Progenitor cell of endocrine pancreas (in vitro differentiated cells): ENCODE measurements at places on chromosomes 7 and 10.

DNA sequence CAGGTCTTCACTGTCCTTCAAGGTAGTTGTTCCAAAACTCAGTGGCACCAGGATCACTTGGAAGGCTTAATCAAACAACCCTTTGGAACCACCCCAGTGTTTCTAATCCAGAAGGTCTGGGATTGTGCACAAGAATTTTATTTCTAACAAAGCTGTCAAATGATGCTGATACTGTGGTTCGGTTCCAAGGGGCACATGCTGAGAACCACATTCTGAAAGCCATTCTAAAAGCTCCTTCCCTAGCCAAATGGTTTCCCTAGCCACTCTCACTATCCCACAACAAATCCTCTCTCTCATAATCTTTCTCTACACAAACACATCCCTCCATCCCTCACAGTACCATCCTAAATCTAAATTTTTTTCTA, 52.1 kb downstream of the MACC1 start:
- DNase-seq = no peak

GRCh38 chr7:114765331-114766040, 156.4 kb upstream of the MDFIC start:
- DNase-seq = no peak

DNA sequence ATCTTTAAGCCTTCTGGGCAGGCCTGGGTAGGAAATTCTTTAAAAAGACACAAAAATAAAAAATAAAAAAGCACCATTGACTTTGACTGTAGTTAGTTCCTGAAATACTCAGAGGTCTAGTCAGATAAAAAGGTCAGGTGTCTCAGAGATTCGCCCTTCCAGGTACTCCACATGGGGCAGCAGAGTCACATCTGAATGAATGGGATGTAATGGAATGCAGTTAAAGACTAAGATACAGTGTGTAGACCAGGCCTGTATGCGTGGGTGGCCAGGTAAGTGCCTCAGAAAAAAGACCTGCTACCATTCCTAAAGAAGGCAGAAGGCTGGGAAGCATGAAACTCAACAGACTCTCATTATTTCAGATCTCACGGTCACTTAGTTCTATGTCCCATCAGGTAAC, 68.6 kb upstream of the SEM1 start:
- DNase-seq = no peak

DNA sequence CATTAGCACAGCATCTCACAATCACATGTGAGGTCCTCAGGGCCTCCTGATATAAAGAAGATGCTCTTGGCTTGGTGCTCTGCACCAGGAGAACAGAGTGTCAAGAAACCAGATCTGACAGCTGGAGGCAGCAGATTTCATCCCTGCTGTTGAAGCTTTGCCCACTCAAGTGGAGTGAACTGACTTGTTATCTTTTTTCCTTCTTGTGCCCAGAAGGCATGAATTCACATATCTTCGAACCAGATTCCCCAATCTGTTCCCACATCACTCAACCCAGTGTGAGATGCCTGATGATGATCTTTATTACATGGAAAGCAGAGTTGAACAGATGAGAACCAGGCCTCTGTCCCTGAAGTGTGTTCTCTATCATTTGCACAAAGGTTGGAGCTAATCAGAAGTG, 521.0 kb downstream of the SORCS1 start:
- no peak for DNase-seq

DNA sequence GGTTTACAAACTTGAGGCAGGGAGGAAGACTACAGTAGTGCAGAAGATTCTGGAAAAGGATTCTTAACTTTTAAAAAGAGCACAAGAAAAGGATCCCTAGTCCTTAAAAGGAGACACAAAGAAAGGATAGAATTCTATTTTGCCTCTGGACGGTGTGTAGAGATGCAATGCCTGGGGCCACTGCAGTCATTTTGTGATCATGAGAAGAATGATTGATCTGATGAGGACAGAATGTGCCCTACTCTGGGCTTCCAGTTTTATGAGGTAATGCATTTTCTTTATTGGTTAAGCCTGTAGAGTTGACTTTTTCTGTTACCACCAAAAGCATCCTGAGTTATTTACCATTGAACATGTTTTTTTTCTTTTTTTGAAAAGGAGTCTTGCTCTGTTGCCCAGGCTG, 28.3 kb upstream of the UCMA start:
- no peak for DNase-seq

GRCh38 chr10:128373071-128373749, 247.0 kb upstream of the MKI67 start:
- no peak for DNase-seq

DNA sequence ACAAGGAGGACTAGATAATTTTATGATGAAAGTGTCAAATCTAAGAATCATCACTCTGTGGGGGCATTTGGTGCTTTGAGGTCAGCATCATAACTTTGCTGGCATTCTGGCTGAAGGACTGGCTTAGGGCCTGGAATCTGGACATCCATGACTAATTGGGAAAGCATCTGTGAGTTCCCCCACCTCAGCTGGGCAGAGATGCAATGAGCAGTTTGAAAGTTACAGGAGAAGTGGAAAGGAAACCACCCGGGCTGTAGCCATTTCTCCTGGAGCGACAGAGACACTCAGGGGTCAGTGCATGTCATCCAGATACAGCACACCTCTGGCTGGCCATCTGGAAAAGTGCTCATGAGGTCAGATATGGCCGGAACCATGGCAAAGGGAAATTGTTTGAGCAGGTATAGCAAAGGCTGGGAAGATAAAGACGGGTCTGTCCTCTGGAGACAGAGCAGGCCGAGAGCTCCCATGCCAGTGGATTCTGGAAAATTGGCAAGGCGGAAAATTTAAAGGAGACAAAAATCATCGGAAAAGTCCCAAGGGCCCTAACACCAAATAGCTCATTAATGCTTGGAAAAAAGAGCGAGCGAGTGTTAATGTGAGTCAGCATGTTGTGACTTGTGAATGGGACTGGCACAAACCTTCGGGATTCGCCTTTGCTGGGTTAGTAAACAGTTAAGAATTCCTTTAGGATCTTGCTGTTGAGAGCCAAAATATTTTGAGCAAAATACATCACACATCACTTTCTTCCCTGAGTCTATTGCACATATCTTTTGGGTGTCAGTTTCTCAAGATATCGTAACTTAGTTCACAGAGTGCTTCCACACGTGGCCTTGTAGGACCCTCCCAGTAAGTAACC, 188.4 kb upstream of the AGK start:
- DNase-seq = no peak
